ENCODE measurements at places on chromosomes 7 and 10.

DNA sequence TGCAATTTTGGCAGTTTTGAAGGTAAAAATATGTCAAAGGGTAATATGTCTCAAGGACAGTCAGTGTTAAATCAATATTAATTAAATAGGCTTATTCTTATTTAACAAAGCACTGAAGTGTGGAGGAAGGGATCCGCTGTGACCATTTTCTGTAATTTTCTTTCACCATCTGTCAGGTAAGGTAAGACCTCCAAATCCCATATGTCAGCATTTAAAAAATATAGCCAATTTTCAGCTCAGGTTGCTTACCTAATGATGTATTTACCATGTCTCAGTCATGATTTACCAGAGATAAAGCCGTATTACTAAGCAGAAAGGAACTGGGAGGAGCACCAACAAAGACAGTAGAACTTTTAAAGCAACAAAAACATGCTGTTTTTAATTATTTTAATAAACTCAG is 683.9 kb downstream of the CCSER2 start:
- DNase-seq: no peak

- no peak for DNase-seq
Measured at GRCh38 chr10:126908225-126908624, 3.0 kb downstream of the DOCK1 start.

GRCh38 chr10:89861584-89862301 is 160.4 kb downstream of the KIF20B start:
- DNase-seq: no peak

DNA sequence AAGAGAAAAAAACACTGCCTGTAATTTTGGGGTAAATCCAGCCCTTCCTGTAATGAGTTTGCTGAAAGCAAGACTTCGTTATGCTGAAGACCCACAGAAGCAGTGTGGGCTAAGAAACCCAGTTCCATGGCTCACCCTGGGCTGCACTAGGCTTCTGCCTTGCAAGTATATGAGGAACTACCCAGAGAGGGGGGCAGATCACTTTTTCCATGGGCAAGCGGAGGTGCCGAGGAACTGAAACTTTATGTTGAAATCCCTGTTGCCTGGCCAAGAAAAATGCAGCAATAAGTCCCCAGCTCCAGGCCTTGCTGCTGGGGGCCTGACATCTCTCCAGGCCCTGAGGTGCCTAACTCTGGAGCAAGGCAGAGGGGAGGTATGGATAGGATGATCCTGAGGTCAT is 8.5 kb downstream of the RASSF4 start:
- no peak for DNase-seq

GRCh38 chr7:100402241-100402640 is 26.3 kb downstream of the ZCWPW1 start:
- DNase-seq: no peak

DNA sequence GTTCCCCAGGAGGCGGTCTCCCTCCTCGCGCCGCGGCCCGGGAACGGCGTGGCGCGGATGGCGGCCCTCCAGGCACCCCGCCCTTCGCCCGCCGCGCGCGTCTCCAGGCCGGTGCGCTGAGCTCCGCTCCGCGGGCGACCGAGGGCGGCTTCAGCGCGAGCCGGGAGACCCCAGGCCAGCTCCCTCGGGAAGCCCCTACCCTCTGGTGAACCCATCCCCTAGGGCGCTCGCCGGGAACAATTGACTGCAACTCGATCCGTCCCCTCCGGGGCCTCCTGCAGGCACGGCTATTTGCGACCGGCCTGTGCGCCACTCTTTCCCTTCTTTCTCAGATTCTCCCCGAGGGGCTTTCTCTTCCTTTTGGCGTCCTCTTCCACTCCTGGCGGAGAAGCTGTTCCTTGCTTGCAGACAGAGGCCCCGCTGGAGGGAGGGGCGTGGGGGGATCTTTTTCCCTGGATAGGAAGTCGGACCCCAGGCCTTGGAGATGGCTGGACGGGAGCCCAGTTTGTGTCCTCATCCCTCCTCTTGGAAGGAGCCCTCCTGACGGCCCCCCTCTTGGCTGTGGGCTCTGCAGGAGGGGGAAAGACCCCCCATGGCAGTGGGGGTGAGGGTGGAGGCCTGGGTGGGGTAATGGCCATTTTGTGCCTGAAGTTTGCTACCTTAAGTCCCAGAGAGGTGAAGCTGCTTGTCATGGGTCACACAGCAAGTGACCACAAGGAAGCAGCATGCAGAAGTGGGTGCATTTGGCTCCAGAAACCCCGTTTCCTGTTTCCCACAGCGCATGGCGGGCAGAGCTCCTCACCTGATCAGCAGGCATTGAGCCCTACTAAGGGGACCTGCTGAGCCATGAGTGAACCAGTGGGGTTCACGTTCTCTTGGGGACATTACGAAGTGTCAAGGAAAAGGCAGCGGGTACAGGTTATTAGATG is 171.2 kb upstream of the TNRC18 start:
- DNase-seq: peak; percentile 69

- DNase-seq: no peak
Measured at GRCh38 chr7:8236780-8237407, 25.1 kb downstream of the ICA1 start.

GRCh38 chr10:75335983-75336382 is 65.6 kb downstream of the ZNF503 start:
- no peak for DNase-seq

DNA sequence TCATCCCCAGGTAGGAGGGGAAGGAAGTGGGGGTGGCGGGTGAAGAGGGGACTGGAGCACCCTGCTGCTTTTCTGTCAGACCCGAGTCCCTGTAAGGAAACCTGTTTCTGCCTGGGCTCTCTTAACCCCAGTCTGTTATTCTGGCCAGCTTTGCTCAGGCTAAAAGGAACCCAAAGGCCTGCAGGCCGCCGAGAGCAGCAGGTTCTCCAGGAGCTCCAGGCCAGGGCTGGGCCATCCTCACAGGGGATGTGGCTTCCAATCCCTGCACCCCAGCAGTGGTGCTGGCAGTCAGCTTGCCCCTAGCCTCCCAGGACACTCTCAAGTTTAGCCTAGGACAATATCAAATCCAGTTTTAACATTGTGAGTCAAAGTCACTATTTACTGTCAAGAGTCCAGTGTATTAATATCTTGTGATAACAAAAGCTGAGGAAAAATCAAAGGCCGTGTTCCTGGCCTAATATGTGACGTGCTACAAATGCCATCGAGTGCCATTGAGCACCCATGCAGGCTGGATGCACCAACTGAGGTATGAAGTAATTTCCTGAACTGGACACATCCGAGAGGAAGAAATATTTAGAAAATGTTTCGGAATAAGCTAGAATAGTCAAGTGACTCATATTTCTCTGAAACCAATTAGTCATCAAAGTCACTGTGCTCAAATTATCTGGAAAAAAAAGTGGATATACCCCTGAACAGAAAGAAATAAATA is 7.0 kb downstream of the PKD1L1 start:
- no peak for DNase-seq

GRCh38 chr10:29407280-29407858 is 118.5 kb downstream of the LYZL1 start:
- no peak for DNase-seq

DNA sequence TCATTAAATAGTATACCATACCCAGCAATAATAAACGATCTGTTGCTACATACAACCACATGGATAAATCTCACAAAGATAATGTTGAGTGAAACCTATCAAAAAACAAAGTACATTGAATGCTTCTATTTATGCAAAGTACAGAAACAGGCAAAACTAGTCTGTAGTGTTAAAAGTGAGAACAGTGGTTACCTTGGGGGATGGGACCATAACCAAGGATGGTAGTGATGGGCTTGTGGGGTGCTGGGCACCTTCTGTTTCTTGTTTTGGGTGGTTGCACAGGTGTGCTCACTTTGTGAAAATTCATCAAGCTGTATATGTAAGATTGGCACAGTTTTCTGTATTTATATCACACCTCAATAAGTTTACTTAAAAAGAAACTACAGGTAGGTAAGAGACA is 105.7 kb downstream of the ATE1 start:
- no peak for DNase-seq

- DNase-seq: no peak
Measured at GRCh38 chr7:121486590-121486989, 90.5 kb upstream of the FAM3C start.

- no peak for DNase-seq
Measured at GRCh38 chr10:78959924-78960285, 108.9 kb upstream of the ZMIZ1 start.

DNA sequence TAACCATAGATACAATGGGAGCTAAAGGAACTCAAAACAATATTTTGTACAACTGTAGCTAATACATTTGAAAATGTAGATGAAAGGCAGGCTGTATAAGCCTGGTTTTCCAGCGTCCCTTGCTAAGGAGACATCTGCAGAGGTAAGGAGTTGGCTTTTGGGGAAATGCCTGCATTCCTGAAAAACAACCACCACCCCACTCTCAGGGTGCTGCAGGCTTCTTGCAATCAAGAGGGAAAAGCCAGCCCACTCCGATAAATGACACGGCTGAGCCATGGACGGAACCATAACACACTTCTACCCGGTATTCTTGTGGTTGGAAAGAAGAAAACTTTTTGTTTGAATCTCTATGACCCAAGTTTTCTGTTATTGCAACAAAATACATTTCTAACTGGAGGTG is 200.3 kb downstream of the TEX36 start:
- DNase-seq: no peak

DNA sequence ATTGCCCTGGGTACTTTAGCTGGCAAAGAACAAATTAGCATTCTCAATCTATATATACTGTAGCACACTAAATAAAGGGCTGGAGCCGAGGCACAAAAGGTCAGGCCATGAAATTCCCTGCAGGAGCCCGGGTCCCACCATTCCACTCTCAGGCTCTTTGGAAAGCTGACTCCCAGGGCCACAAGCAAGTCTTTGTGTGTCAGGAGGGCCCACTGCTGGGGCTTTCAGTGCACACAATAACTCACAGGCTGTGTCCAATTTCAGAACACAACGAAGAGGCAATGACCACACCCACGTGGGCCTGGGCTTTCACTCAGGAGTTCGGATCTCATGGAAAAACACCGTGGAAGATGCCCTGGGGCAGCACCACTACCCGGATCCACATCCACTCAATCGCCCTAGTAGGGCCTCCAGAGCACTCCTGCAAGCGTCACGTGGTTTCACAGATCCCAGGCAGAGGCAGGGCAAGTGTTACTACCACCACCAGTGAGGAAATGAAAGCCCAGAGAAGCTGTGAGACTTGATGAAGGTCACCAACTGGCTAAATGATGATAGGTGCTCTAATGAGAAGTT is 60.3 kb downstream of the COBL start:
- no peak for DNase-seq

GRCh38 chr10:118760265-118760664 is 5.5 kb upstream of the CACUL1 start:
- DNase-seq: no peak

- no peak for DNase-seq
Measured at GRCh38 chr10:33800986-33801385, 466.5 kb upstream of the NRP1 start.

All from kidney (tissue), 22 donors.